ENCODE measurements at places on chromosomes 5 and 9.

DNA sequence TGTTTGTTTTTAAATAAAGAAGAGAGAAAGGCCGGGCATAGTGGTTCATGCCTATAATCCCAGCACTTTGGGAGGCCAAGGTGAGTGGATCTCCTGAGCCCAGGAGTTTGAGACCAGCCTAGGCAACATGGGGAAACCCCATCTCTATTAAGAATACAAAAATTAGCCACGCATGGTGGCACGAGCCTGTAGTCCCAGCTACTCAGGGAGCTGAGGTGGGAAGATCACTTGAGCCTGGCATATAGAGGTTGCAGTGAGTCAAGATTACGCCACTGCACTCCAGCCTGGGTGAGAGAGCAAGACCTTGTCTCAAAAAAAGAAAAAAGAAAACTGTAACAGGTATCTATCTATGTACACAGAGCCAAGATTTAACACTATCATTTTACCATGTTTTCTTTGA lies 34.2 kb upstream of the CDC42SE2 start:
- no peak for DNase-seq

DNA sequence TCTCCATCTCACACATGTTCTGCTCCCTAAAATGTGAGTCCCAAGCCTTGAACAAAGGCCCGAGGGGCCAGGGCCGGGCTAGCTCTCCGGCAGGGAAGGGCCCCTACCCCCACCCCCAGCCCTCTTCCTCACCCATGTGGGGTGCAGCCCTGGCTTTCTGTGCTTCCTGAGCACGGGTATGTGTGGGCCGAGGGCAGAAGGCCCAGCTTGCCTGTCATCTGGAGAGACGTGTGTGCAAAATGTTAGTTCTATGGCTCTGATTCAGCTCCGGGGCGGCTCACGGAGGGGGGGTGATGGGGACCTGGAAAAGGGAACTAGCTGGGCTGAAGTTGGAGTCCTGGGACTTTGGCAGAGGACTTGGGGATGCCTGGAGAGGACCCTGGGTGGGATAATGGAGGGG lies 90.3 kb upstream of the ARAP3 start:
- no peak for DNase-seq

DNA sequence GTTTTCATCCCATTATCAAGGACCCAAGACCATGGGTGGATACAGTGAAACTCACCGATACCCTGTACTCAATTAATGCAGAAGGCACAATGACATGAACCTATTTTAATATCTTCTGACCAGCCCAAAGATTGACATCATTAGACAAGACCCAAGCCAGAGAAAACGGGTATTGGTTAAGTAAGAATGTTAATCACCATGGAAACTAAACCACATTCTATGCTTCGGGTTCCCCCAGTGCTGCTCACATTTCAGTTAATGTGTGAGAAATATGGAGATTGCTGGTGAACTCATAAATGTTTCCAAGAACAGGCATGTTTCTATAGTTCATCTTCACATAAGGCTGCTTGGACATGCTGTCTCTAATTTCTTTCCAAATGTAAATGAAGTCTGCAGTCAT lies 77.0 kb downstream of the IRX2 start:
- no peak for DNase-seq

- DNase-seq: no peak
These were observed 85.9 kb downstream of the NTRK2 start for GRCh38 chr9:84755380-84755779.

DNA sequence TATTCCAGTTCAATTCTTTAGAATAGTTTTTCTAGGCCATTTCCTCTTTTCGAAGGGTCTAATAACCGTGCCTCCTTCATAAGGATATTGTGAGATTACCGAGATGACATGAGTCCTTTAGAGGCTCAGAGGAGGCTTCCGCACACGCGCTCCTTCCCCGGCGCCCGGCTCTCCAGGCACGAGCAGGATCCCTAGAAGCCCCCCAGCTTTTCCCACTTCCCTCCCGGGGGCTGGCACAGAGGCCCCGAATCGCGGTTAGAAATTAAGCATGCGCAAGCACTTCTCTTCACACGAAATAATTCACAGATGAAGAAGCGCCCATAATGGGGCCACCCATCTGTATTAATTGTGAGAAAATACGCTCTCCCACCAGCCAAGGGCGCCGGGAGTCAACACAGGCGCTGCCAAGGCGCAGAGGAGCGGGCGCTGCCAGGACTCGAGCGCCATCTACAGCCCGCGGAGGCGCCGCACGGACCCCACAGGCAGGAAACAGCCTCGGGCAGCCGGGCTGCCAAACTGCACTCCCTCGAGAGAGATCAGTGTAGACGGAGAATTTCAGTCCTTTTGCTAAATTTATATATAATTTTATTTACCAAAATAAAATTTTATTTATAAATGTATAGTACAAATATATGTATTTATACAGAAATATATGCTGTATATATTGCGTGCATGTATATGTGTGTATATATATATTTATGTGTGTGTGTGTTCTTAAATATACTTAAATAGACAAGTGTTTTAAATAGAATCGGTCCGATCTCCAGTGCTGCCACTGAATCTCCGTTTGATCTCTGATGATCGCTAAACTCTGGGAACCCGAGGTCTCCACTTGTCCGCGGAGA lies 258.1 kb upstream of the NFIL3 start:
- peak; percentile 35 for DNase-seq

GRCh38 chr9:136852664-136853595 lies 784 bp downstream of the MAMDC4 start:
- DNase-seq: no peak

- DNase-seq: no peak
These were observed 54.1 kb downstream of the FER start for GRCh38 chr5:108801776-108802175.

DNA sequence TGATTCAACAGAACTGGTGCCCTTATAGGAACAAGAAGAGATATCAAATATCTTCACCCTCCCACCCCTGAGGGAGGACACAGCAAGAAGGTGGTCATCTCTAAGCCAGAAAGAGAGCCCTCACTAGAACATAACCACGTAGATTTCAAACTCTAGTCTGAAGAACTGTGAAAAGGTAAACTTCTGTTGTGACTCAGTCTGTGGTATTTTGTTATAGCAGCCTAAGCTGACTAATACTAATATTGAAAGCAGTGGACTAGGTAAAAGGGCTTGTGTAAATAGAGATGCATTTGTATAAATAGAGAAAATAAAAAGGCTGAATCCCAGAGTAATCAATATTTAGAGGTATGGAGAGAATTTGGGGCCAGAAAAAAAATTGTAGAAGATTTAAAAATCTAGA lies 157.6 kb upstream of the CCNH start:
- DNase-seq: no peak

- no peak for DNase-seq
These were observed 189.8 kb downstream of the ADAMTS12 start for GRCh38 chr5:33701951-33702350.

GRCh38 chr5:44663991-44664710 lies 144.6 kb upstream of the MRPS30 start:
- DNase-seq: no peak

DNA sequence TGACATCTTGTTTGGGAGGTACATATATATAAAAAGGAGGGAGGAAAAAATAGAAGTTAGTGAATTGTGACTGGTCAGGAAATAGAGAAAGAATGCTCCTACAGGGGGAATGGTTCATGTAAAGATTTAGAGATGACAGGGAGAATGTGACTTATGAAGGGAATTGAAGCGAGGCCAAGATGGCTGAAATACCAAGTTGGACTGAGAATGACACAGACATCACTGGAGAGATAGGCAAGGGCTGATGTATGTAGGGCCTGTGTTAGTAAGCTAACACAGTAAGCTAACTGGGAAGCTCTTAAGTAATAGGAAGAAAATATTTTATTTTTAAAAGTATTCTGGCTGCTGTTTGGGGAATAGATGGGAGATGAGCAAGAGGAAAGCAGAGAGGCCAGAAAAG lies 286.3 kb downstream of the NNT start:
- no peak for DNase-seq

GRCh38 chr5:64180661-64181343 lies 15.2 kb downstream of the RNF180 start:
- no peak for DNase-seq

- no peak for DNase-seq
These were observed 104.7 kb downstream of the SPOCK1 start for GRCh38 chr5:137394380-137394779.

- peak; percentile 34 for DNase-seq
These were observed 93.5 kb downstream of the GLDC start for GRCh38 chr9:6552033-6552432.

DNA sequence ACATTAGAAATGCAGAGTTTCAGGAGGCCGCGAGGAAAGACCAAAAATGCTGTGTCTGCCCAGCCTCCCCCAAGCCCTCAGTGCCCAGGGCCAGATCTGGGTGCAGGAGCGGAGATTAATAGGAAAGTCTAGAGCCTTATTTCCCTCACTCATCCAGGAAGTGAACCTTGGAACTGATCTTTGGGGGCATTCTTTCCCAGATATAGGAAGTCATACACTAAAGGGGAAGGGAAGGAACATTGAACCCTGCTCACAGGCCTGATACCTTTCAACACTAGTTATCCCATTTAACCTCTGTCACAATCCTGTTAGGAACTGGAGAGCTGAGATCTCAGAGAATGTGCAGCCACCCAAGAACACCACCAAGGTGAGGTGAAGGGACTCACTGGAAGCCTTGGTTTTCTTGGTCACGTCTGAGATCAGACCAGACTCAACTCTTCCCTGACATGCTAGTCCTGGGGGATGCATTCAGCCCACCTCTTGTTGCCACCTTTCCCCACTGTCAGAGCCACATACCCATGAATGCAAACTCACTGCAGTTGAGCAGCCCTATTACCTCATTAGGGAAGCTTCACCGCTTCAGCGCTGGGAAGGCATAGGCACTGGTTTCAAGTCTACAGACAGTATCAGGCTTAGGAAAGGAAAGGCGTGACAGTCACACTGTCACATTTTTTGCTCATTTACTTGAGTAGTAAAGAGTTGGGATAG lies 95.0 kb downstream of the KIAA1958 start:
- no peak for DNase-seq

- no peak for DNase-seq
These were observed 21.0 kb upstream of the CDK7 start for GRCh38 chr5:69213513-69214215.

DNA sequence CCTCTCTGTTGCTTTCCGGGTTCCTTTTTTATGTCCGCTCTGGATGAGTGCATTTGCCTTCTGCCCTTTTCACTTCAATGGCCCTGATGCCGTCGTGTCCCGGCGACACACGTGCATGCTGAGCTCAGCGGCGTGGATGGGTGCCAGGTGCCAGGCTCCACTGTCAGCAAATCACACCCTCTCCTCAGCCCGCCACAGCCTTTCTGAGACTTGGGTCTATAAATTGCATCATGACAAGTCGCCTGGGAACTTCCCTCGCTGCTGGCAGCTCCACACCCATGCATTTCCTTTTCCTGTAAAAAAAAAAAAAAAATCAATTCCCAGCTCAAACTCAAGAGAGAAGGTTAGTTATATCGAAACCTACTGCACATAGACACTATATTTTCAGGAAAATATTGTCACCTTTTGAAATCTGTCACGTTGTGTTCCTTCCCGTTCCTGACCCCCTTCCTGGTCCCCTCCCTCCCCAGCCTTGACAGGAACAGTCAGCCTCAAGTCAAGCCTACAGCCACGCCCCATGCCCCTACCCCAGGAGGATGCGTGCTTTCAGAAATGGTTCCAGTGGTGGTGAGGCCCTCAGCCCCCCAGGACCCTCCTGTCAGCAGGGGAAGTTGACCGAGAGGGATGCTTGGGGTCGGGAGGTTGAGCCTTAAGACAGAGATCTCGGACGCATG lies 110.3 kb upstream of the PTCH1 start:
- peak; percentile 16 for DNase-seq

- no peak for DNase-seq
These were observed 50.5 kb upstream of the FCN1 start for GRCh38 chr9:134968011-134968822.

GRCh38 chr5:178370102-178370501 lies 137.5 kb upstream of the PHYKPL start:
- no peak for DNase-seq

DNA sequence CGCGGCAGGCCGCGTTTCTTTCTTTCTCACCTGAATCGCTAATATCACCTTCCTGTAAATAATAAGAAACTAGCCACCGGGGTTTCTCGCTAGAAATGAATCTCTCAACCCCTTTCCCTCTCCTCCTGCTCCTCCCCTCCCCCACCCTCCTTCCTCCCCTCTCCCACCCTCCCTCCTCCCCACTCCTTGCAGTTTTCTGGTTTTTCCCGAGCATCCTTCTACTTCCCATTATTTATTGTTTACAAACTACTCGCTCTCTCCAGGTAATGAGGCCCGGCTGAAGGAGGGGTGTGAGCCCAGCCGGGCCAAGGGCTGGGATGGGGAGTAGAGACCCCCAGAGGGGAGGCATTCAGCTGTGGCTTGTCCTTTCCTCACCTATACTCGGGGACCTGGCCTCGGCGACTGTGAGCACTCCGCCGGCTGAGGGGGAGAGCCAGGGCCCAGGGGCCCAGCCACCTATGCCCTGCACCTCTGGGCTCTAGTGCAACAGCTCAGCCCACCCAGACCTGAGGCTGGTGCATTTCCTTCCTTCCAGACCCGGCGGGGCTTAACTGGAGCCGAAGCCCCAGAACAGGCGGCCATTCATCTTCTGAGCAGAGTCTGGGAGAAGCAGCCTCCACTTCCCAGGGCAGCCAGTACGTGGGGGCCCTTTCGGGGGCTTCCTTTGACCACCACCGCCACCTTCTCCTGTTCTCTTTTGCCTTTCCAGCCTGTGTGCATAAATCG lies 2.1 kb upstream of the IRX4 start:
- no peak for DNase-seq

- no peak for DNase-seq
These were observed 25.8 kb downstream of the LPCAT1 start for GRCh38 chr5:1497795-1498622.

DNA sequence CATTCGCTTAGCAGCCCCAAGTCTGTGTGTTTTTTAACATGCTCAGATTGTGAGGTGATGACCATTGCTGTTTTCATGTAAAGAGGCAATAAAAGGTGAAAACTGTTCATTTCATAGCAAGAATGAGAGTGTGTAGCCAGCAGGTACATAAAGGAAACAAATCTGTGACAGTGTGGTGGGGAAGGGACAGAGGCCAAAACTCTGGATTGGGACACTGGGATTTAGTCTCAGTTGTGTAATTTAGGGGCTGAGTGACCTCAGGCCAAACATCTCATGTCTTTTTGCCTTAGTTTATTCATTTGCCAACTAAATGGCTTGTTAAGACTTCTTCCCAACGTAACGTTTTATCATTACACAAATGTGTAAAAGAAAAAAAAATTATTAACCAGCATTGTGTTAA lies 47.0 kb downstream of the KCNN2 start:
- DNase-seq: no peak

GRCh38 chr5:151592855-151593408 lies 1.8 kb upstream of the FAT2 start:
- no peak for DNase-seq

Measured in NCI-H2029 treated with DMSO at 0.1 percent for 48 hours (cell line).